ENCODE measurements at places on chromosomes 3 and 15.
A peak's percentile ranks its signal among the peaks of the same experiment; 100 is the strongest.

DNA sequence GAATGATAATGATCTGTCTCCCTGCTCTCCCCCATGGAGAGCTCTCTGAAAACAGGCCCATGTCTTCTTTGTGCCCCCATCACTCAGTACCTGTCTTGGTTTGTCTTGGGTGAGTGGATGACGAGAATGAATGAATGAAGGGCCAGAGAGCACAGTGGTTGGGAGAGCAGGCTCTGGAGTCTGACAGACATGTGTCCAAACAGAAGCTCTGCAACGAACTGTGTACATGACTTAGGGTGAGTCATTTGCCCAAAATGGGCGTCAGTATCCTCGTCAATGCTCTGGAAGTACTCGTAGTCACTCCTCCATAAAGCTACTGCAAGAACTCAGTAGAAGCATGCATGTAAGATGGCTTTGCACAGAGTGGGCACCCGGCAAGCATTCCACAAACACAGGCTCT, 170.2 kb upstream of the TLE3 start:
- no peak for DNase-seq

GRCh38 chr3:9730657-9731205, 804 bp upstream of the BRPF1 start:
- no peak for DNase-seq

- DNase-seq: no peak
Observed at GRCh38 chr15:69637818-69638217, 185.2 kb downstream of the RPLP1 start.

GRCh38 chr15:71454462-71454996, 339.3 kb downstream of the THSD4 start:
- DNase-seq: no peak

- peak; percentile 71 for DNase-seq
Observed at GRCh38 chr3:112794622-112795172, 52.0 kb downstream of the CD200R1L start.

Measured in KBM-7 (cell line).